ENCODE measurements at places on chromosomes 4 and X.

DNA sequence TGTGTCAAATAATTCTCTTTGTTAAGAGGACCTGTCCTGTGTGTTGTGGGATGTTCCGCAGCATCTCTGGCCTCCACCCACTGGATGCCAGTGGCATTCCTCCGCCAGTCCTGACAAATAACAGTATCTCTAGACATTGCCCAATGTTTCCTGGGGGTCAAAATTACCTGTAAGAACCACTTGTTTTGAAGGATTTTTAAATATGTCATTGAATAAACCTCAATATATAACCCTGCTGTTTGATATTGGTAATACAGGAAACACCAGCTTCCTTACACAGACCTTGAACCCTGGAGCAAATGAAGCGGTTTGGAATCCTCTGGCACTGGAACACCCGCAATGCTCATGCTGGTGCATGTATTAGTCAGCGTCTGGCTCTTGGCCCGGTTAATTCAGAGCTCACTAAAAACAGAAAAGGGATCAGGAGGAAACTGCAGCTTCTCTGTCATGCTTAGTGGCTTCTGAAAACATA lies 101.3 kb downstream of the TBL1X start:
- DNase-seq: no peak

DNA sequence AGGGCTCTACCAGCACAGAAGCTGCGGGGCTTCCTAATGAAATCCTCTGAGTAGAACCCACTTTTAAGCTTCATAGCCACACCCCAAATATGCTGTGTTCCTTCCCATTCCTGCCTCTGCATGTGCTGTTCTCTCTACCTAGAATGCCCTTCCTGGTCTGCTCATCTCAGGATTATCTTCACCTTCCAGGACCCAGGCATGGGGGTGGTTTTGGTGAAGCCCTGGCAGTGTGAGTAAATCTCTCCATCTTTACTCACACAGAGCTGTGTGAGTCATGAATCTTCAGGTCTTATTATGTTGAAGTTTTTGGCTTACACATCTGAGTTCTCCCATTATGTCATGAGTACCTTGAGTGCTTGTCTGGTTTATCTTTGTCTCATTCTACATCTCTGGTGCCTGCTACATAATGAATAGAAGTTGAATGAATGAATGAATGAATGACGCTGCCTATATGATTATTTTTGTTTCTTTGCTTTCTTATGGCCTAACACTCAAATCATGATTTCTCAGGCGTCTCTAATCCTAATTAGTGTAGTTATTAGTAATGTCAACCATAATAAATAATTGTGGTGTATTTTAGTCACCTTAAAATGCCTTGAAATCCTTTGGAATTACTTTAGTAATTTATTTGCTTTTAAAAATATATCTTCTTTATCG lies 41.9 kb downstream of the HADH start:
- DNase-seq: no peak

GRCh38 chr4:112403101-112403945 lies 106.2 kb downstream of the ALPK1 start:
- DNase-seq: no peak

DNA sequence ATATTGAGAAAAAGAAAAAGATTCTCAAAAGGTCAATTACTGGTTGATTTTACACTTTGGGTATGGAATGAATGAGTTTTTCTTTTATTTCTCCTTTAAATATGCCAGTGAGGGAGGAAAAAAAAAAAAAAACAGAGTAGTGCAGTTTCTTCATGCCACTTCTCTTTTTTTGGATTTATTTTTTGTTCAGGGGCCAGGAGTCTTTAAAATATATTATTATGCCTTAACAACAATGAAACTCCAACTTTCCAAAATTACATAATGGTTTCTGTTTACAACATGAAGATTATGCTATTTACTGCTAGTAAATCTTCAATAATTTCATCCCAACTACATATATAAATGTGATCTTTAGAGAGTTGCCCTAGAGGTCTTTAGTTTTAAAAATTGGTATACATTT lies 31.9 kb downstream of the DTHD1 start:
- DNase-seq: no peak

- DNase-seq: no peak
Measured at GRCh38 chr4:81142744-81143143, 72.3 kb downstream of the PRKG2 start.

DNA sequence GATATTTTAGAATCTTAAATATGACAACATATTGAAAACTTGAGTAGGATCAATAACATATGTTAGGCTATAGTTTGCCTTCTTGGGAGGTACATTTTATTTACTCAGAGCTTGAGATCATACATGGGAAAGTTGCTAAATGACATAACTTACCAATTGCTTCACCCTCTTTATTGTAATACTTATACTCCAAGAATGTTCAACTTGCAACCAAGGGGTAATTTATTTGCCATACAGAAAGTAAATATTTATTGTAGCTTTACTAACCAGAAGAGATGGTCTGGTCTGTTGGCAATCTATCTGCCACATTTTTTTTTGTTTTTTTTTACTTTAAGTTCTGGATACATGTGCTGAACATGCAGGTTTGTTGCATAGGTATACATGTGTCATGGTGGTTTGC lies 426.6 kb downstream of the ARHGAP24 start:
- DNase-seq: no peak

DNA sequence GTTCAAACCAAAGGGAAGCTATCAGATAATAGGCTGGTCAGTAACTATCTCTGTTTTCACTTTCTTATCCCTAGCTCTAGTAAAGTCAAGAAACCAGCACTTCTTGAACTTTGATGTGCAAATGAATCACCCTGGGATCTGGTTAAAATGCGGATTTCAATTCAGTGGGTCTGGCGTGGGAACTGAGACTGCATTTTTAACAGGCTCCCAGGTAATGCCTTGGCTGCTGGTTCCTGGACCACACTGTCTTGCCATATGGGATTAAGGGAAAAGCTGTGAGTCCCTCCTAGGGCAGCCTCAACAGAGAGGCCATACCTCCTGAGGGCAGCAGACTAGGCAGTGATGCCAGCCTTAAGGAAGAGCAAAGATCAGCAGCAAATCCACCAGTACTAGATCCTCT lies 1.7 kb downstream of the RNF175 start:
- no peak for DNase-seq

DNA sequence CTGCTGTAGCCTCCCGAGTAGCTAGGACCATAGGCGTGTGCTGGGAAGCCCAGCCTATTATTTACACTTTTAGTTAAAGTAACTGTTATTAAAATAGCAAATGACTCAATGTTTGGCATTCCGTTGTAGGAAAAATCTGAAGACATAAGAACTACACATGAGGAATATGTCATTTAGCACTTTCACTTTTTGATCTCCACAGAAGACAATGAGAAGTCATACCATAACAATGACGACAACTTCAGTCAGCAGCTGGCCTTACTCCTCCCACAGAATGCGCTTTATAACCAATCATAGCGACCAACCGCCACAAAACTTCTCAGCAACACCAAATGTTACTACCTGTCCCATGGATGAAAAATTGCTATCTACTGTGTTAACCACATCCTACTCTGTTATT lies 6.7 kb downstream of the GPR34 start:
- DNase-seq: peak; percentile 14

DNA sequence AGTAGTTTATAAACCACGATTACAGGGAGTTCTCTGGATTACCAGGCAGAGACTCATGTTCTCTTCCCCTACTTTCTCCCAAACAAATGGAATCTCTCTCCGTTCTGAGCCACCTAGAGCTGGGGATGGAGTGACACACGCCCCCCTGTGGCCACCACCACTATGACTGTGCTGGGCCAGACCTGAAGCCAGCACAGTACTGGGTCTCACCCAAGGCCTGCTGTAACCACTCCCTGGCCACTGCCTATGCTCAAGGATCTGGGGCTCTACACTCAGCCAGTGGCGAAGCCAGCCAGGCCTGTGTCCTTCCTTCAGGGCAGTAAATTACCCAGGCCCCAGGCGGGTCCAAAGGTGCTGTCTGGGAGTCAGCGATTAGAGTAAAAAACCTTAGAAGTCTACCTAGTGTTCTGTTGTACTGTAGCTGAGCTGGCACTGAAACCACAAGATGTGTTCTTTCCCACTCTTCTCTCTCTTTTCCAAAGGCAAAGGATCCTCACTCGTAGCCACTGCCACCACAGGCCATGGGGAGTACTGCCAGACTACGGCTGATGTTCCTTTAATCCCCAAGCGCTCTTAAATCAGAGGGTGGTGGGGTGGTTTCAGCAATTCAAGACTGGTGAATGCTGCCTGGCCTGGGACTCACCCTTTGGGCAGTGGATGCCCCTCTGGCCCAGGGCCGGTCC lies 412.2 kb upstream of the ARX start:
- no peak for DNase-seq

DNA sequence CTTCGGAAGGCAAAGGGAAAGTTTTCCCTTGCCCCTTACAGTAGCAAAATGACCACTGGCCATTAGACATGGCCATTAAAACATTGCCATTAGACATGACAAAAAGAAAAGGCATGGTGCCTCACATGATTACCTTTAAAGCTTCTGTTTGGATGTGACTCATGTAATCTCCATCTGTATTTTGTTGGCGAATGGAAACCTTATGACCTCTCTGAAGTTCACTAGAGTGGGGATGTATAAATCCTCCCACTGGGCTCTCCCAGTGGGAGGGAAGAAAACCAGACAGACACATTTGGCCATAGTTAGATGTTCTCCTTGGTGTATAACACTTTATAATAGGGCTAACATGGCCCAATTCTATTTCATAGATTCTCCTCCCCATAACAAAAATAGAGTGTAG lies 152.6 kb downstream of the MAGEB17 start:
- no peak for DNase-seq

DNA sequence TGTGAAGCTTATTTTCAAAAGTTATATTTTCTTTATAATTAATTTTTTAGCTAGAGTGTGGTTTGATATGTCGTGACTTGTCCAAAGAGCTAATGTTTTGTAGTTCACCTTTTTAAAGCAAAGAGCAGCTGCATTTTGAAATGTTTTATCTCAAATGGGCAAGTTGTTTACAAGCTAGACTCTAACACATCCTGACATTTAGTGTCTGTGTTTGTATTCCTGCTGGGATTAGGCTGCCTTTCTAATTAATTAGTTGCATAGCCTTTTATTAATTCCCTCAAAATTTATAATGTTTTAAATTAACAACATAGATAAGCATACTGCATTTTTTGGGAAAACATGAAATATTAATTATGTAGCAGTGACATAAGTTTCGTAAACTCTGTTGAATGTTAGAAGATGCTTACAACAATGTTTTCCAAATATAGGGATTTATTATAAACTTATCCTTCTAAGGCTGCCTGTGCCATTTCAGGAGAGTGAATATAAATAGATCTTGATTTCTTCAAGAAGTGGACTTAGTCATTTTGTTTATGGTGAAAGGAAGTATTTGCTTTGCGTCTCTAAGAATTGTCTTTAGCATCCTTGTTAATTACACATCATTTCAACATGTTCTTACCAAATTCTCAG lies 37.7 kb upstream of the NUDT6 start:
- no peak for DNase-seq

DNA sequence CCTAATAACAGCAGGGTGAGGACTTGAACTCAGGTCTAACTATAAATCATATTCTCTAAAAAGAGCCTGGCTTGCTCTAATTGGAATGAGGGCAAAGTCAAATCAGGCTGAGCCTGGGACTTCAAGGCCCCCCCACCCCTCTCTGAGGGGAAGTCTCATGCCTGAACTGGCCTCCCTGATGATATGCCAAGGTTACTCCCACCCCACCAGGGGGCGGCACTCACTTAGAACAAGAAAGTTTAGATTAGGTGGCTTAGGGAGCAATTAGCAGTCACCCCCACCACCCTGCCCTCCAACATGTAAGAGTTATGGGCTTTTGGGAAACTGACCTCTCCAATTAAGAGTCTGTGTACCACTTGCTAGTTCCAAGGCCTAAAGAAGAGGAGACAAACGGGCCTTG lies 2.7 kb downstream of the FOXO4 start:
- peak; percentile 76 for DNase-seq

DNA sequence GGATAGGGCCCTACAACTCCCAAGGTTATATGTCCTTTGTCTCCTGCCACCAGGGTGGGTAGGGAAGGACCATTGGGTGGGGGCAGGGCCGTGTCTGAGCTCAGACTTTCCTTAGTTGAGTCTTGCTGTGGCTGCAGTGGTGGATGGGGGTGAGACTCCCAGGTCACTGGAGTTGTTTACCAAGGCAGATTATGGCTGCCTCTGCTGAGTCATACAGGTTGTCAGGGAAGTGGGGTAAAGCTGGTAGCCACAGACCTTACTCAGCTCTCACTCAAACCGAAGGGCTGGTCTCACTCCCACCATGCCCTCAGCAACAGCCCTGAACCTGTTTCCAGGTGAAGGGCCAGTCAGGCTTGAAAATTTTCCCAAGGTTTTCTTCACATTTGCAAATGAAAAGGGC lies 58.8 kb upstream of the FAAH2 start:
- DNase-seq: no peak
